Stimulated activated CD4-positive, alpha-beta T cell treated with anti-CD3 and anti-CD28 coated beads, Interleukin-15, amount 100 ng/mL, for 1 hour (primary cell): ENCODE measurements at places on chromosomes 7 and 10.

DNA sequence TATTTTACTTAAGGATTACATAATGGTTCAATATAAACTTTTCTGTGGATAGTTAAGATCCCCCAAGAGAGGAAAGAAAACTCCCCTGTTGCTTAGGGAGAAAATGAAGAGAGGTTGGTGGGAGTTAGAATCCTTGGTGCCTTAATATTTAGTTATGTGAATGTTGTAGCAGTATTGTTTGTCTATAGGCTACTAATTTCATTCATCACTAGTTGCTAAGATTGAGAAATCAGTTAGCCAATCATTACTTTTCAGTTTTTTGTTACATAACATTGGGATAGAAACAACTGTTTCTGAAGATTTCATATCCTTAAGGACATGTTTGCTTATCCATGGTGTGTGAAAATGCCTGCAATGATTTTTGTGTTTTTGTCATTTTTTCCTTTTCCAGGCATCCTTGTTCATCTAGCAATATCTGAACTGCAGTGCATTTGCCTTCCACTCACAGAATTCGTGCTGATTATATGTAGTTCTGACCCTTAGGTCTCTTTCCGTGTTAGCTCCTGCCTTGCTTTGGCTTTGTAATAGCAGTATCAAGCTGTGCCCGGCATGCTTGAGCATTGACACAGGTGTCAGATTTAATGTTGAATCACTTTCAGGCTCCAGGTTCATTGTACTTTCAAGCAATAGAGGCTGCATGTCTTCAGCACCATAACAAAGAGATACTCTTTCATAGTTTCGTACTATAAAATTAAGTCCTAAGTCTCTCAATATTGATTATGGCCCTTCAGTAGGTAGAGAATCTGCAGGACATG lies 85.0 kb downstream of the PODXL start:
- no peak for DNase-seq

DNA sequence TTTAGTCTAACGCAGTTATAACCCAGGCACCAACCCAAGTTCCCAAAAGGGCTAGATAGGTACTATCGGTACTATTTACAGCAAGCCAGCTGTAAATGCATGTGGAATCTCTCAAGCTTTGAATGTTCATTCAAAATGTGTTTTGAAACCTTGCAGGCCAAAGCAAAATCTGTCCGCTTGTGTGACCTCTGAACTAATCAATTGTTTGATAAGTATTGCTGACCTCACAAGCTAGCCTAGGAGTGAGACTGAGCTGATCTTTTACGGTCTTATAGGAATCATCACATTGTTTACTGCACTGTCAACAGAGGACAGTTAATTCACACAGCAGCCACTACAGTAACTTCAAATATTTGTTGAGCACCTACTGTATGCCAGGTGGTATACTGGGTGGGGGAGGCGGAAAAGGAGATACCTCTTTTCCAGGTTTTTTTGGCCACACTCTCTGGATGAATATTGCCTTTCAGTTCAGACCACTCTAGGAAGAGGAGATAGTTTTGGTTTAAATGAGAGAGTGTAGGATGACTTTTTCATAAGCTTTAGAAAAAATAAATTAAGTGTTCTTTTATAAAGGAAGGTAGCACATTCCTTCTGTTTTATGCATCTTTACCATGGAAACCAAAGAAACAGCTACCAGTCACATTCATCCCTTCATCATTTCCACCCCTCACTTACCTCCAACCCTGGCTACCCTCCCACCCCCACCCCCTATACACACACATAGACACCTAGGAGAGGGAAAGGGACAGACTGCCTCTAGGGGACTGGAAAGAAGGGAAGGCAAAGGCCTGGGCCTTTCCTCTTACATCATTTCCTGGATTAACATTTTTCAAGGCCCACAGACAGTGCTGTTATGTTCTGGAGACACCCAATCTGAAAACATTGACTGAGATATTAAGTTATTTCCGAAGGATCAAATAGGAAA lies 2.4 kb downstream of the PAPSS2 start:
- no peak for DNase-seq

DNA sequence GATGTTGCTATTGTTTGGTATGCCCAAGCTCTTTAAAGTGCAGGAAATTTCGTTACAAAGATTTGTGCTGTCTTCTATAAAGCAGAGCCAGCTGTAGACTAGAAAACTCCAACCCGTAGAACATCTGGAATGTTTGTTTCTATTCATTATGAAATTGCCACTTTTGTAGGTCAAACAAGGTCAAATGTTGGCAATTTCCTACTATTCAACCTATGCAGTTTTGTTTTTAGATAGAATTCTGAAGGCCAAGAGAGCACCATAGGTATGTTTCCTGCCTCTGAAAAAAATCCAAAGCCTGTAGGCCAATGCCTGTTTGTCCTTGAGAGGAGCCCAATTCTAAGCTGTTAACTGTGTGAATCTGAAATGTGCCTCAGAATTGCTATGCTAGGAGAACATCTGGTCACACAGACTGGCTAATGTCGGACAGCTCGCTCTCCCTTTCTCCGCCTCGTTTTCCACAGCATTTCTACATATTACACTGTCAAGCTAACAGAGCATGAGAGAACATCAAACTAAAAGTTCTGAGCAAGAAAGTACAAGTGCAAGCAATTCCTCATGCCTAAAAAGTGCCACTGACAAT lies 267.2 kb upstream of the LRGUK start:
- DNase-seq = no peak

- no peak for DNase-seq
Measured at GRCh38 chr10:119653209-119653608, 2.0 kb downstream of the BAG3 start.
